ENCODE measurements at places on chromosomes 12 and 14. TPM values are rescaled to one million over a fixed set of nuclear protein-coding genes. Genes with fewer than 3 reads are reported as not detected.

NFATC4 gene
- 39.3 TPM for total RNA-seq

ASPG gene
- 0.51 TPM for total RNA-seq

RFX4 gene
- total RNA-seq: 0.40 TPM

HCAR3 gene
- total RNA-seq: not detected

ANGEL1 gene
- 18.3 TPM for total RNA-seq

CD163 gene
- not detected for total RNA-seq

JPH4 gene
- total RNA-seq: 0.10 TPM

FAM90A1 gene
- total RNA-seq: not detected

RPGRIP1 gene
- not detected for total RNA-seq

SERPINA9 gene
- total RNA-seq: not detected

PLXNC1 gene
- 0.05 TPM for total RNA-seq

OR11G2 gene
- not detected for total RNA-seq

COX8C gene
- total RNA-seq: not detected

DNA sequence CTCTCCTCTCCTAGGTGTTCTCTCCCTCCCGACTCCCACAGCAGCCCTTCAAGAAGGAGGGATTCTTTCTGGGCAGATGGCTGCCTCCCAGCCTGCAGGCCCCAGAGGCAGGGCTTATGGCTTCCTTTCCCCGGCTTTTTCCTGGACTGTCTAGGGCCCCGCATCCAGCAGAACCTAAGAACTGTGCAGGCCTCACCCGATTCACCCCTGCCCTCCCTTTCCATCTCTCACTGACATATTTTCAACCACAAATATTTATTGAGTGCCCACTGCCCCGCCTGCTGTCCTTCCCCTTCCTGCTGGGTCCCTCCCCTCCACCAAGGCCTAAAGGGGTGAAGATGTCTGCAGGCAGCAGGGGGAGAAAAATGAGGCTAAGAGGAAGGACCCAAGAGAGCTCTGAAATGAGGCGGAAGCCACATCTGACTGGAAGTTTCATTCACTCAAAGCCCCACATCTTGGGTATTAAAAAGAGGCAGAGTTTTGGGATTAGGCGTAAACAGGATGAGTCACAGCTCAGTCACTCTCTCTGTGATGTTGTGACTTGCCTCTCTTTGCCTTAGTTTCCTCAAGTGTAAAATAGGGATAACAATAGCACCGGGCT is 2.9 kb downstream of the SCNN1A start:
- peak; percentile 89 for DNase-seq

DNA sequence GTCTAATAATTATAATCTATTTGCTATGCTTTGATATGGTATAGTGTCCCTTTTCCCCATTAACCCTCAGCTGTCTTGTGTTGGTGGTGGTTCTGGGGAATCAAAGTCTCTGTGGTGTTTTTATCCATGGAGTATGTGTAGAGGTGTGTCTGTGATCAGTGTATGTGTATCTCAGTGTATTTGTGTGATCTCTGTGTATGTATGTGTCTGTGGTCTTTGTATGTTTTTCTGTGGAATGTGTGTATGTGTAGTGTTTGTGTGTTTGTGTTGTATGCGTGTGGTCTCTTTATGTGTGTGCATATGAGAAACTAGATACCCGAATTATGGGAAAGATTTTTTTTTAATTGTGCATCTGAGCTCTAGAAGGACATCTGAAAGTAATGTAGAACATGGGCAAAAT is 1.1 kb downstream of the GPR33 start:
- DNase-seq: no peak

GRCh38 chr12:2387103-2387834 is 334.5 kb downstream of the CACNA1C start:
- no peak for DNase-seq

- DNase-seq: no peak
Observed at GRCh38 chr12:42625611-42626010, 36.1 kb upstream of the PRICKLE1 start.

DNA sequence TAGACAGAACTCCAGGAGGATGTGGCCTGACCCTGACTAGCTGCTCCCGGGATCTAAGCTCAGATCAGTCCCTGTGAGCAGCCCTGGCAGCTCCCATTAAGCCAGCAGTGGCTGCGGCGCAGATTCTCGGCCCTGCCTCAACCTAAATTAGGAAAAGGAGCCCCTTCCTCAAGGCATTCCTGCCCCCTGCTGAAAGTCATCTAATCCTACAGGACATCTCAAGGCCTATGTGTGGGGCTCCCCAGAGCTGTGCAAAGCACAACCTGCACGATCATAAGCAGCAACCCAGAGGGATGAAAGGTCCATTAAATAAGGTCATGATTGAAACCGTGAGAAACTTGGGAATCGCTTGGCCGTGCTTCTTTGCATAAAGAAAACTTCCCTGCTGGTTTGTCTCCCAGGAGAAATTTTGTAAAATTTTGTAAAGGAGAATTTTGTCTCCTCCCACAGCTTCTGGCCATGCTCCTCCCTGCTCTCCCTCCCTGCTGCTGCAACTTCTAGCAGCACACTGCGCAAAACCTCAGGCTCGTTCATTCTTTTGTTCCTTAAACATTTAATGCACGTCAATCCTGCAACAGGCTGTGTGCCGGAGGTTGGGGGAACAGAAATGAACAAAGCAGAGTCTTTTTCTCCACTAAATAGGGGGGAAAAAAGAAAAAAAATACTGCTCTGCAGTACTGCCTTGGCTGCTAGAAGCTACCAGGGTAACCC is 96.6 kb upstream of the SLC35F4 start:
- peak; percentile 51 for DNase-seq

GRCh38 chr14:105746124-105746514 is 219.7 kb downstream of the TMEM121 start:
- no peak for DNase-seq

DNA sequence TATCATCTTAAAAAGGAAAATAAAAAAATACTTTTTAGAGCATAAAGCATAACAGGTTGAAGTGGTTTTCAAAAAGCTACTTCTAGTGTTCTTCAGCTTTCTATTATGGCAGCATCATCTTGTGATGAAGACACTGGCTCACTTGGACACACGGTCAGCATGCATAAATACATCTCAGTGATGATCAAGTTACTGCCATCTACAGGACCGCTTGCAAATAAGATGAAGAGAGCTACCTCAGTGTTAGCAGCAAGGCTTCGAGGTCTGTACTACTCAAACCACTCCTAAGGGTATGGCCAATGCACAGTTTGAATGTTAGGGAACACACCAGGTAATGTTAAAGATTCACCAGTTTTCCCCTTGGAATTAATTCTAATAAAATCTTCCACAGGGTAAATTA is 58.8 kb downstream of the GALC start:
- DNase-seq: no peak

GRCh38 chr12:53740130-53740491 is 11.7 kb downstream of the CISTR start:
- no peak for DNase-seq

- DNase-seq: no peak
Observed at GRCh38 chr12:104294927-104295668, 8.4 kb upstream of the EID3 start.

GRCh38 chr14:85602345-85602744 is 72.4 kb downstream of the FLRT2 start:
- DNase-seq: no peak

GRCh38 chr14:73235531-73236155 is 1.7 kb upstream of the PAPLN start:
- DNase-seq: no peak

GRCh38 chr12:3417937-3418462 is 73.0 kb upstream of the PRMT8 start:
- no peak for DNase-seq

DNA sequence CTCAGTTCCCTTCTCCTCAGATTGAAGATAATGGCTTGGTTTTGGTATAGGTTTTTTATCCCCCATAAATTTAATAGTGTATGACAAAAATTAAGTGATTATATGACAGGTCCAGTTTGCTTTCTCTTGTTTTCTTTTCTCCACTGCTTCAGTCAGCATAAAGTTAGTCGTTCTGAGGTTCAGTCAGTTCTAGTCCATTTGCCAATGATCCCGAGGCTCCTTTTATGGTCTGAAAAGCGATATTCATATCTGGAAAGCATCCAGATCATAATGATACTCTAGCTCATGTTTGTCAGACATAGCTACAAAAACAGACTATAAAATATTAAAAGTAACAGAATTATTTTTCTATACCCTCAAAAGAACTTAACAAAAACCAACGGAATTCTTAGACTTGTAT is 67.1 kb upstream of the SLC38A4 start:
- DNase-seq: no peak

- DNase-seq: peak; percentile 19
Observed at GRCh38 chr14:89000007-89000942, 175.8 kb downstream of the TTC8 start.

DNA sequence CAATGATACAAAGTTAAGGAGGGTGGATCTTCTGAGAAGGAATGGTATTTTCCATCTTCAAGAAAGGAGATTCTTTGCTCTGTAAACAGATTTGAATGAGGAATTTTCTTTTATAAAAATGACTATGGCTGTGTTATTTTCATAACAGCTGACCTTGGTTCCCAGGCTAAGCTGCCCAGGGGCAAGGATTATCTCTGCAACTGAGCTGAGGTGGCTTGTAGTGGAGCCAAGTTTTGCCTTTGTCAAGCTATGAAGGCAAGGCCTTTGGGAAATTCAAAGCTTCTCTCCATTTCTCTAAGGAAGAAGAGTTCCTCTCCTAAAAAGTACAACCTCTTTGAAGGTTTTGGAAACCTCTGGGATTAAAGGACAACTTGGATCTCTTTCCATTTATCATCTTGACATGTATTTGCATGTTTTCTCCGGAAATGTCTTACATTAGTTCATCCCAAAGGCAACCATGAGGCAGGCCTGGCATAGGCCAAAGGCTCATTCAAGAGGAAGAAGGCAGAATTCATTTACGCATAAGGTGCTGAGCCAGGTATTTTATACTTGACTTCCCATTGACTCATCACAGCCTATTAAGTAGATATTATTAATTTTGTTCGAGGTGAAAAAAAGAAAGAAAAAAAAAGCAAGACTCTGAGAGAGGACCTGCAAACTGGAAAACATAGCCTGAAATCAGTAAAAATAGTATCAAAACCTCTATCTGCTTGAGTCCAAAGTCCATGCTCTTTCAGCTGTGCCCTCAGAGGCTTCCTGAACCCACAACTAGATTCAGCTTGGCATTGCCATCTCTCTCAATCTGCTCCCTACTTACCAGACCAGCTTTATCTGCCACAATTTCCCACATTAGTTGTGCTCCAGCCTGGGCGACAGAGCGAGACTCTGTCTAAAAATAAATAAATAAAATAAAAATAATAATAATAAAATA is 24.0 kb upstream of the CKAP4 start:
- DNase-seq: peak; percentile 70

- no peak for DNase-seq
Observed at GRCh38 chr14:72810201-72810600, 83.7 kb downstream of the DPF3 start.

- peak; percentile 34 for DNase-seq
Observed at GRCh38 chr14:80364274-80364673, 153.0 kb upstream of the DIO2 start.

- no peak for DNase-seq
Observed at GRCh38 chr14:93047661-93048060, 68.1 kb downstream of the ITPK1 start.

DNA sequence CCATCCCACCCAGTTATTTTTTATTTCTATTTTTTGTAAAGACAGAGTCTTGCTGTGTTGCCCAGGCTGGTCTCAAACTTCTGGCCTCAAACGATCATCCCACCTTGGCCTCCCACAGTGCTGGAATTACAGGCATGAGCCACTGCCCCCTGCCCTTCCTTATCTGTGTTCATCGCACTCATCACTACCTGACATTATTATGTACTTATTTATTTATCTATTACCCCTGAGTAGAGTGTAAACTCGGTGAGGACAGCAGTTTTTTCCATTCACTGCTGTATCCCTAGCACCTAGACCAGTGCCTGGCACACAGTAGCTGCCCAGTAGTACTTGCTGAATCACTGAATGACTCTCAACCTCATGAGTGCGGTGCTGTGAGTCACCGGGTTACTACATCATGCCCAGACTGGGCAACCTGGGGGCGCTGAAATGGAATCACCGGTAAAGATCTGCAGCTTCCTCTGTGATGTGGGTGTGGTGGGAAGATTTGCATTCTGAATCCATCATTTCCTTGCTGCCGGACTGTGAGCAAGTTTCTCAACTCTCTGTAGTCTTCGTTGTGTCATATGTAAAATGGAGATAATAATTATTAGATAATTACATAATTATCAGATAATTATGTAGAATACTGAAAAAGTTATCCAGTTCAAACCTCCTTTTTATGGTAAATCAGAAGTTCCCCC is 81.9 kb upstream of the USP44 start:
- DNase-seq: peak; percentile 28

GRCh38 chr12:120126635-120127005 is 10.1 kb upstream of the RAB35 start:
- DNase-seq: no peak

DNA sequence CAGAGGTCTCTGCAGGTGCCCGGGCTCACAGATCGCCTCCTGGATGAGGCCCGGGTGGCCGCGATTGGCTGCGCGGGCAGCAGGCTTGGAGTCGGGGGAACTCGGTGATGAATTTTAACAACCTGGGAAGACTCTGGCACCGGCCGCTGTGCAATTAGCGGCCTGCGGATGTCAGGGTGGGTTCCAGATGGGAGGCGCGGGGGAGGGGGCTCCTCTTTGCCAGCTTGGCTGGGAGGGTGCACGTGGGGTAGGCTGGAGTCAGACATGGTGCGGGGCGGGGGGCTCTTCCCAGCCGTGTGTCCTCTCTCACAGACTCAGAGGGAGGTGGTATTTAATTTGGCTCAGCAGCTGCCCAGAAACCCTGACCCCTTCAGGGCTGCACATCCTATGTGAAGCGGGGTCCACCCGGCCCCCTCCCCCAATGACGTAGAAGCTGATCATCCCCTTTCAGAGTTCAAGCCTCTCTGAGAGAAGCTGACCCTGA is 81.4 kb downstream of the KIF26A start:
- no peak for DNase-seq

DNA sequence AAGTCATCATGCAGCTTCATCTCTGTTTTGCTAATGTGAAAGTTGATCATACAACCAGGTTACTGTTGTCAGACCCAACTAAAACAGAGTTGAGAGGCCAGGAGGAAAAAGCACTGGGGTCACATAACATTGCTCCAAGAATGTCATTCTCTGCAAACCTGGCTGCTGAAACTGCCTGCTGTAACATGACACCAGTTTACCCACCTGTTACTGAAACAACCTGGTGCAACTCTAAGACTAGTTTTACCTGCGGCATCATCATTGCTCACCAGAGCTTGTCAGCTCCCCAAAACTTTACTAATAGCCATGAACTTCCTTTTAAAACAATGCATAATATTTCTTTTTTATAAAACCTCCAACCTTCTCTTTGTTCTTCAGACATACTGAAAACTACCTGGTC is 30.7 kb upstream of the DEGS2 start:
- DNase-seq: no peak

- no peak for DNase-seq
Observed at GRCh38 chr14:58697266-58697929, 59.6 kb downstream of the DACT1 start.

DNA sequence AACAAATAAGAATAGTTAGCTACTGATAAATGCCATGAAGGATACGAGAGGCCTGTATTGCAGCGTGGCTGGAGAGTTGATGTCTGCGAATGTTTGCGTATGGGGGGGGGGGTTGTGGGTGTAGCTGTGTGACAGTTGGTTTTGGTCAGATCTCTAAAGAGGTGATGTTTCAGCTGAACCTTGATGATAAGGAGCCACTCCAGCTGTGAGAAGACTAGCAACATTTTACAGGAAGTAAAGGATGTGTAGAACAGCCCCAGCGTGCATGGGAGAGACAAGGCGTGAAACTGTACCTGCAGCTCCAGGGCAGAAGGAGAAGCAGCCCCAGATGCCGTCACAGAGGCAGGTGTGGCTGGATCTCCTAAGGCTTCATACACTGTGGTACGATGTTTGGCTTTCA is 416.9 kb downstream of the TMEM132D start:
- no peak for DNase-seq
